ENCODE measurements at places on chromosomes 7 and 10. TPM values are rescaled to one million over a fixed set of nuclear protein-coding genes. Genes with fewer than 3 reads are reported as not detected.
A peak's percentile ranks its signal among the peaks of the same experiment; 100 is the strongest.

Gene RBAK
- total RNA-seq = 10.5 TPM

- DNase-seq = no peak
Measured at GRCh38 chr7:45584261-45585210, 10.4 kb downstream of the ADCY1 start.

GRCh38 chr7:26160896-26161295 lies 8.9 kb downstream of the NFE2L3 start:
- DNase-seq = no peak

DNA sequence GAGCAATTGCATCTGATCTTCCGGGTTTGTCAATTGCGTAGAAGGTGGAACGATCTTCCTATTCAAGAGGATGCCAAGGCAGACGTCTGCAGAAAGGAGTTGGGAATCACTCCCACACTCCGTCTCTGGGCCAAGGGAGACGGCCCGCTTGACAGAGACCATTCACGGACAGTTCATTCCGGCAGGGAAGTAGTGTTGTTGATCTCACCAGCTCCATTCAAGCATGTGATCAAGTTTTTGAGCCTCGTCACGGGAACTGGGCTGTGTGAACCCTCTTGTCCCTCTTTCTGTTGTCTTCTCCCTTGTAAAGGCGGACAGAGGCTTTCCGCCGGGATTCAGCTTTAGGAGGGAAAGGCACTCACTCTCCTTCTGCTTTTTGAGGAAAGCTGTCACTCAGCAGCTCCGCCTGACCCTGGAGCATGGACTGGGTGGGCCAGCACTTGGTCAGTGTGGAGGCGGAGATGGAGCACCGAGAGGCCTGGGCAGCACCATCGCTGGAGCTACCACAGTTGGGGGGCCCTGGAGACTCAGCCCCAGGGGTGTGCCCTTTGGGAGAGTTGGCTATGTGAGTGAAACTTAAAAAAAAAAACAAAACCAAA lies 44.9 kb downstream of the SPDYE5 start:
- DNase-seq = no peak

Gene EZH2
- total RNA-seq = 27.0 TPM

DNA sequence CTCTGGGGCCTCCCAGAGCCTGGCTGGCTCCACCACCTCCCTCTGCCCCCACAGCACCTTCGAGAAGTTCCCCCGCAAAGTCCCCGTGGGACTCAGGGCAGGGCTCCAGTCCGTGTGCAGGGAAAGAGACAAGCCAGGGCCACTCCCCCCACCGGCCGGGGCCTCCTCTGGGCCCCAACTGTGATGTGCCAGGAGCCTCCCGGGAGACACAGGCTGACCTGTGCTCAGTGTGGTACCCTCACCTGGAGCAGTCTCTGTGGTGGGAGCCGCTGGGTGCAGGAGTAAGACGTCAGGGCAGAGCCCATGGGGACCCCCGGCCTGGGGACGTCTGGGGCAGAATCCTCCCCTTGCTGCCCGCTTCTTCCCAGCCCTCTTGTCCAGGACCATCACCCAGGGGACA lies 1.5 kb upstream of the ADGRA1 start:
- DNase-seq = no peak

GRCh38 chr10:121378251-121378801 lies 219.9 kb downstream of the FGFR2 start:
- no peak for DNase-seq

- no peak for DNase-seq
Measured at GRCh38 chr10:117622471-117623184, 80.1 kb downstream of the EMX2 start.

DNA sequence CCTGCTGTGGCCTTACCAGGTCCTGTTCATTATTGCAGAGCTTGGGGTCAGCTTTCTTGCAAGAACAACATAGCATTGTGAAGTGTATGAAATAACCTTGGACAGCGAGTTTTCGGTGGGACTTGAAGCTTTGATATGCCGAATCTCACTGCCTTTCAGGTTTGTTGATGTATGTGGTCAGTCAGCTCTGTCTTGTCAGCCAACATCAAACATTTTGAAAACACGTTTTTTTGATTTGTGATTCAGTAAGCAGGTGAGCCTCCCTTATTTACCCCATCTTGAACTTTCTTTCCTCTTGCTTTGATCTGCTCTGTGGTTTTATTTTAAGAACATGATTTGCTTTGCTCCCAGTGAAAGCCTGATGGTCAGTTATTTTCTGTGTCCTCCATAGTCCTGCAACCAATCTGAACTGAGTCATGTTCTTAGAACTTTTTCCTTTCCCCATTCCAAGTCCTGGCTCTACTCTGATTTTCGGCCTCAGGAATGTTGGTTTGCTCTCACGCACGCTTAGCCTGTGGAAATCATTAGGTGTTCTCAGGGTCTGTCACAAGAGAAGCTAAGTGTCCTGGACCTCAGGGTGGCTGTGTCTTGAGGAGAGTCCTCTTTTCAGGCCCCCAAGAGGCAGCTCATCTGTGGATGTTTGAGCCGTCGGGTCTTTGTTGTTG lies 8.7 kb downstream of the WBP1L start:
- DNase-seq = no peak

Gene MALRD1
- 26.7 TPM for total RNA-seq

GRCh38 chr10:104456802-104457542 lies 103.3 kb downstream of the CFAP58 start:
- DNase-seq = no peak

GRCh38 chr7:64882341-64883112 lies 20.5 kb upstream of the ZNF273 start:
- DNase-seq = peak; percentile 75

- DNase-seq = no peak
Measured at GRCh38 chr10:5488272-5489161, 10.9 kb downstream of the CALML5 start.

DNA sequence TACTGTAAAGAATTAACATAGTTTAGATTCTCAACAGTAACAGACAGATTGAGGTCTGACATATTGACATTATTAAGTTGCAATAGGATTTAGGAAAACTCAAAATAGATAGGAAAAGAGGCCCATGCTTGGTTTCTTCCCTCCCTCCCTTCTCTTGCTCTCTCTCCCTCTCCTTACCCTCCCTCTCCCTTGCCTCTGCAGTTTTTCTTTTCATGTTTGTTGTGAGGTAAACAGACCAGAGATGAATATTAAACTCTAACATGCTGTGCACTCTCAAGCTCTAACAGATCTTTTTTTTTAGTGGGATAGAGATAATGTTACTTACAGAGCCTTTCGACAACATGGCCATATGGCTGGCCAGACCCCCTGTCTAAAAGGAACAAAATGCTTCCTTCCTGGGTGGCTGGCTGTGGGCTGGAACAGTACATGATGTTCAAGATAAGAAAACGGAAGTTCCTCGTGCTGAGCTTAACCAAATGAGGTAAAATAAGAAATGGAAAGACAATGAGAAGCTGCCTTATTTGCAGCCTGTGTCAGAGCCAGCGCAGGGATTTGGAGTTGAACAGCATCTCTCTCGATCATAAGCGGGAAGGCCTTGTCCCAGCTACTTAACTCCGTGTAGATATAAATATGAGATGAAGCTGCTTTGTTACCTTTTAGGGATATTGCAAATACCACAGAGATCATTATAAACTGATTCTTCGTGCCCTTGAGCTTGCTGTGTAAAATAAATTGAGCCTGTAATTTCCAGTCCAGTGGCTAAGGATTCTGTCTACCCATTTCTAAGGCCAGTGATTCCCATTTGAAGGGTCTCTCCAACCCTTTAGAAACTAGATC lies 391.9 kb upstream of the NPVF start:
- peak; percentile 78 for DNase-seq

DNA sequence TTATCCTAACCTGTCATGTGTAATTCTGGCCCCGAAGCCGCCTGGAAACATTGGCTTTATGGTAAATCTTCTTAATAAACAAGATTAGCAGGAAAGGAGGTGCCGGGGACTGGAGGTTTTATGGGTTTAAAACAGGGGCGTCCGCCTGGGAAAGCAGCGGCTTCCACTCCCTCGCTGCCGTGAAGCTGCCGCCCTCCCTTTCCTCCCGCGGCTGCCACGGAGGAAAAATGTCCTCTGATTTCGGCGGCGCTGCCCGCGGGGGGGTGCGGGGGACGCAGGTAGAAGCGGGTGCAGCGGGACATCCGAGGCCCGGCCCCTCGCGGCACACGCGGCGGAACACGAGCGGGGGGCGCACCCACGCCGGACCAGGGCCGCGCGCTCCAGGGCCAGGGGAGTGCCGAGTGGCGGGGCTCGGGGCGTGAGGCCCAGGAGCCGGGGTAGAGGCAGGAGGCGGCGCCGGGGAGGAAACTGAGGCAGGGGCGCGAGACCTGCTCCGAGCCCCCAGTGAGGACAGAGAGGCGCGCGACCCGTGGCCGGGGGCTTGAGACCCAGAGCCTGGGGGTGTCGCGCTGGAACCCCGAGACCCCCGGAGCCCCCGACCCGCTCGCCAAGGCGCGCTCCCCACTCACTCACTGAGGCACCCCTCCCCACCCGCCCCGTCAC lies 993 bp downstream of the PTPRN2 start:
- DNase-seq = no peak

DNA sequence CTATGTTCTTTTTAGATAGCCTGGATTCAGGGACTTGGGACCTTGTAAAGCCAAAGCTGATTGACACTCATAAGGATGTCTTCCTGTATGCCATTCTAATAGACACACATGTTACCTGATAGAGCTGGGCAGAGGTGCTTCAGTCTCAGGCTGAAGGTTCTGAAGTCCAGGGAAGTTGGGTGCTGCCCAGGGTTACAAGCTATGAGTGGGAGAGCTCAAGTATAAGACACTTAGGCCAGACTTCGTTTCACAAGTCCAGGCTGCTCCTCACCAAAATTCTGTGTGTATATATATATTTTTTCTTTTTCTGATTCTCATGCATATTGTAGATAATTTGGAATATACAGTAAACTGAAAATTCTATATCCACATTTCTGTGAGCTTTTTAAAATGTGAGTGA lies 144.2 kb downstream of the HDAC9 start:
- no peak for DNase-seq

Gene ETV1
- 13.9 TPM for total RNA-seq

Gene SAMD9
- total RNA-seq = 1.9 TPM

GRCh38 chr7:128394904-128395496 lies 14.8 kb downstream of the IMPDH1 start:
- DNase-seq = no peak

DNA sequence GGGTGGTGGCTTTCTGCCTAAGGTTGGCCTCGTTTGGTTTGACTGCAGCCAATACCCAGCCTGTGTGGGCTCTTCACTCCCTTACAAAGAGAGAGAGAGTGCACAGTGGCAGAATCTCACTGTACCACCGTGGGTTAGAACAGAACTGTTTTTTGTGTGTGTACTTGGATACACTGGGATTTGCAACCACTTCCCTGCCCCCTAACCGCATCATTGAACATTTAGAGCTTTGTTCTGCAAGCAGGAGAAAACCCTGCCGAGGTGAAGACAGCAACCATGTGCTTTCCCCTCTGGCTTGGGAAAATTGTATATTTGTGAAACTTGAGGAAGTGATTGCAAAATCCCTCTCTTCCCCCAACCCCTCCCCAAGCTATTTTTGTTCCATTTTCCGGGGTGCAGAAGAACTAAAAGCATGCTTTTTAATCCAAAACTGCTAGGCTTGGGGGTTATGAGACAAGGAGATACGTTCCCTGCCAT lies 201.2 kb downstream of the TCF7L2 start:
- no peak for DNase-seq

- DNase-seq = no peak
Measured at GRCh38 chr7:149188637-149189259, 6.6 kb upstream of the ZNF282 start.

GRCh38 chr10:69239816-69240434 lies 19.8 kb downstream of the HKDC1 start:
- DNase-seq = no peak

DNA sequence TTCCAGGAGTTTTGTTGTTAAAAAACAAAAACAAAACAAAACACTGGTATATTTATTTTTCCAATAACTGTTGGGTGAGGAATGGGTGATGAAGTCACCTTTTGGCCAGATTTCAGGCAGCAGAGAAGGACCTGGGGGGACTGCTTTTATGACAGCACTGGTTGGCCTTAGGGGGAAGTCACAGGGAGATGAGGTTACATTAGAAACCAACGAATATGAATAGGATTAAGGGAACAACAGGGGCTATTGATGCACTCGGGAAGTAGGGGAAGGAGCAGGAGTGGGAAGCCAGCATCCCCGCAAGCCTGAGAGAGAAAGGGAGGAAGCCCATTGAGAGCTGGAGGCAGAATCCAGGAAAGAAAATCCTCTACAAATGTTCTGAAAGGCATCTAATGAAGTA lies 958.4 kb downstream of the TYW1 start:
- DNase-seq = no peak

DNA sequence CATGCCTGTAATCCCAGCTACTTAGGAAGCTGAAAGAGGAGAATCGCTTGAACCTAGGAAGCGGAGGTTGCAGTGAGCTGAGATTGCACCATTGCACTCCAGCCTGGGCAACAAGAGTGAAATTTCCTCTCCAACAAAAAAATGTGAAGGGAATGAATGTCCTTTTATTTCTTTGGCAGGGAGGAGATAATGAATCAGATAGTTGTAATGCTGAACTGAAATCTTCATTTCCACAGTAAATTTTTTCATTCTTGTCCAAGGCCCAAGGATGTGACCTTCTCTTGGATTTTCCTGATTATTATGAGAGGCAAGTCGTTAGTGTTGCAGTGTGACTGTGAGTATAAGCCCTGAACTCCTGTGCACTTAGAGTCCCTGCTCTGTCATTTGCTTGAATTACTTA lies 13.6 kb downstream of the STAMBPL1 start:
- DNase-seq = no peak

GRCh38 chr7:115910541-115911164 lies 119.9 kb downstream of the TFEC start:
- DNase-seq = no peak

DNA sequence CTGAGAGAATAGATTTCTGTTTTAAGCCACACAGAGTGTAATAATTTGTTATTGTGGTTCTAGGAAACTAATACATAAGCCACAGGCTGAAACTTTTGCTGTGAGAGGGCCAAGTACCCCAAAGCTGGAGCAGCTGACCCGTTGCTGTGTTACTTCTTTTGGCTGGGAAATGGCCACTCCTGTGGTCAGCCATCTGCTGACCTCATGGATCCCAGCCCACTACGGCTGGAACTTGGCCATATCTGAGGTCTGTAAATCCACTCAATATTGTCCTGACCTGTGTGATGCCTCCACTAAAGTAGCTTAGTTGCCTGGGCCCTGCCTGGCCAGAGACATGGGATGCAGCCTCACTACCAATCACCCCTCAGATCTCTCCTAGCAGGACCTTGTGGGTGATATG lies 17.4 kb upstream of the LOXL4 start:
- no peak for DNase-seq

Gene CTAGE4
- 7.5 TPM for total RNA-seq

DNA sequence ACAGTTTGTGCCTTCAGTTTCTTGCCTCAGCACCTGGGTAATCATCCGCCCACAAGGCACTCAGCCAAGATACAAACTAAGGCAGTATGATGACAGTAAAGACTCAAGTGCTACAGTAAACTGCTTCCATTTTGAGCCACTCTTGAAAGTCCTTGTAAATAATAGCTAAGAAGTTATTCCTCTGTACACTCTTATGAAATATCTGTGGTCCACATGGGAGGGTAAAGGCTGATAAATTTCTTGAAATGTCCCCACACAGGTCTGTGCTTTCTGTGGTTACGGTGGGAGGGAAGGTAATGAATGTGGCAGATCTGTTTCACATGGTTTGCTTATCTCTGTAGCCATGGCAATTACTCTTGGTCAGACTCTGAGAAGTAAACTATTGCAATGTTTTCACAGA lies 551.0 kb upstream of the ZWINT start:
- no peak for DNase-seq

GRCh38 chr10:23351926-23352519 lies 7.4 kb upstream of the C10orf67 start:
- DNase-seq = no peak

Gene TMEM176B
- total RNA-seq = 3.9 TPM
